Activated CD4-positive, alpha-beta T cell treated with anti-CD3 and anti-CD28 coated beads, Interleukin-2, amount 50 U/mL, for 1 hour (primary cell): ENCODE measurements at places on chromosomes 1 and 21.

DNA sequence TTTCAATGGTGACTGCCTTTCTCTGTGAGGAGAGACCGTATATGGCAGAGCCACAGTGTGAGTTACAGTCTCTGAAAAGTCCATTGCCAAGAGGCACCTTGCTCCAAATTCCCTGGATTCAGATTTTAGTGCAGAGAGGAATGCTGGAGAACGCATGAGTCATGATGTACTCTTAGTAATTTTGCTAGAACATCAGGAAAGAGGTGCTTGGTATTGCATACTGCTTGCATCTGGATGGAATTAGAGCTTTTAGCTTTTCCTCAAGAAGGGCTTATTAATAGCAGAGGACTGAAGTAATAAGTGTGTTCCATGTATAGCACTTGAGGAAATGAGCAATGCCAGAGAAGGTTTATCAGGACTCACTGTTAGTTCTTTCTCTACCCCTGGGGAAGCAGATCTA lies 40.5 kb upstream of the AKT3 start:
- no peak for DNase-seq

GRCh38 chr1:10881046-10881445 lies 84.6 kb upstream of the CASZ1 start:
- no peak for DNase-seq

GRCh38 chr21:42535602-42536171 lies 22.0 kb downstream of the SLC37A1 start:
- no peak for DNase-seq

DNA sequence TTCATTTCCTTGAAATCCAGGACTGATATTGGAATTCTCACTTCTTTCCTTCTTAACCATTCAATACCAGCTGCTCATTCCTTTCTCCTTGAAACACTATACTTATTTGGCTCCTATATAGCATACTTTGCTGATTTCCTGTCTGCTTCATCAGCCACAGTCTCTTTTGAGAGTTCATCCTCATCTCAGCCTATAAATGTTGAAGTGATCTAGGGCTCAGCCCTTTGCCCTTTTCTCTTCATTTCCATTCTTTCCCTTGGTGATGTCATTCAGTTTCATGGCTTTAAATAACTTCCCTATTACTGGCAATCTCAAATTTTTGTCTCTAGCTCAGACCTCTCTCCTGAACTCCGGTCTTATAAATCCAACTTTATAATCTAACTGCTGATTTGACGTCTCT lies 24.1 kb upstream of the RABGAP1L start:
- DNase-seq, result no peak
